ENCODE measurements at places on chromosomes 3 and 15.
A peak's percentile ranks its signal among the peaks of the same experiment; 100 is the strongest.

DNA sequence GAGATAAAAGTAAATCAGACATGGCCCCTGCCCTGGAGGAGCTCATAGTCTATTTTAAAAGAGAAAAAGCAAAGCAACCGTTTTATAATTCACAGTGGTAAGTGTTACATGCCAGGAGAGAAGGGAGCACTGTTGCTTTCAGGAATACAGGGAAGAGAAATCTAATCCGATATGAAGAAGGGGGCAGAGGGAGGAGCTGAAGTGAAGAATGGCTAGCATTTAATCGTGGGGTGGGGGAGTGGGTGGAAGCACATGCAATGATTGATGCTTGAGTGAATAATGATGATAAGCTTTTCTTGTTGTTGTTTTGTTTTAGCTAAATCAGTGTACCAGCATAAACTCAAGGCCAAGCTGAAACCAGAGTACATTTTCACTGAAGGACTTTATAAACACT, 629.5 kb downstream of the MAGI1 start:
- no peak for DNase-seq

GRCh38 chr15:62472616-62473299, 307.7 kb upstream of the C2CD4B start:
- no peak for DNase-seq

- DNase-seq = no peak
These were observed 4.9 kb downstream of the CADPS start for GRCh38 chr3:62870321-62870720.

GRCh38 chr15:96860741-96861140, 530.2 kb downstream of the NR2F2 start:
- DNase-seq = no peak

- no peak for DNase-seq
These were observed 140.6 kb downstream of the GBE1 start for GRCh38 chr3:81620849-81621248.

DNA sequence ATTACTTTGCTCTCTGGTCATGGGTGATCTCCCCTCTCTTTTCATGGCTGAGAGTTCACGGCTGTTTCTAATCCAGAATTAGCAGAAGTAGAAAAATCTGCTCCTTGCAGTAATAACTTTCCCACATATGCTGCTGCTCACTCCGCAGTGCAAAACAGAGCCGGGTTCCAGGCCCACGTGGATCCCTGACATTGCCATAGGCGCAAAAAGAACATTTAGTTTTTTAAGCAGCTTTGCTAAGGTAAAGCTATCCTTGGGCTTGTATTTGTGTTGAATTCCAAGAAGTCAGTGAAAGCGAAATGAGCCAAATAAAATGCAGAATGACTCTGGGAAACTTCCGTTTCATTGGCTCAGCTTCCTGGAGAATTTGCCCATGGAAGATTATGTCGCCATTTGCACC, 633.7 kb upstream of the SUCLG2 start:
- DNase-seq = no peak

- DNase-seq = no peak
These were observed 306.6 kb upstream of the KCNH8 start for GRCh38 chr3:18841422-18842343.

- DNase-seq = peak; percentile 34
These were observed 60.0 kb upstream of the HES1 start for GRCh38 chr3:194075802-194076460.

- DNase-seq = no peak
These were observed 15.8 kb upstream of the SLC6A1 start for GRCh38 chr3:10976770-10977169.

DNA sequence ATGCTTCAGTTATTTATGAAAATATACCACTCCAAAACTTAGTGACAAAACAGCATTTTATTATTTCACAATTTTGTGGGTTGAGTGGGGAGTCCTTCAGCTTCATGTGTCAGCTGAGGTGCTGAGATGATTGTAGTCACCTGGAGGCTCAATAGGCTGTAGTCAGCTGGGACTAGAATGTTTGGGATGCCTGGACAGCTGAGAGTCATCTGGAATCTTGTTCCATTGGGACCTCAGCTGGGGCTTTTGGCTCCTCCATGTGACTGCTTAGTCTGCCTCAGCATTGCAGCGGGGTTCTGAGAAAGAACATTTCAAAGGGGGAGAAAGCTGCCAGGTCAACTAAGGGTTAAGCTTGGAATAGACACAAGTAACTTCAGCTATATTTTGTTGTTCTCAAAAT, 13.4 kb downstream of the STT3B start:
- no peak for DNase-seq

- DNase-seq = no peak
These were observed 52.6 kb upstream of the AKAP13 start for GRCh38 chr15:85327820-85328219.

DNA sequence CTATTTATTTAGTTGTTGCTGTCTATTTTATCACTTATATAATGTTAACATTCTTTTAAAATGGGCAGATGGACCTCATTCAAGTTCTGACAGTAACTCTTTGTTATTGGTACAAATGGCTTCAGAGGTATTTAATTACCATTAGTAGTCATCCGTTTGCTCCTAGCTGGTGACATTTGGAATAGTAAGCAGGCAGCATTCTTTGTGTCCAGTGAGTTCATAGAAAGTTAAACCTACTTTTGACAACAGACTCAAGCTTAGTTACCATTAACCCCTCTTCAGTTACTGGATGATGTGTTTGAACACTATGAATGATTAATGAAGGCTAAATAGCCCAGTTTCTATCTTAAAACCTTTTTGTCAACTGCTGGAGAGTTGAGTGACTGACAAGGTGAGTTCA, 500.7 kb upstream of the ATP11B start:
- DNase-seq = no peak

GRCh38 chr15:90595763-90596155, 66.0 kb downstream of the CRTC3 start:
- no peak for DNase-seq

DNA sequence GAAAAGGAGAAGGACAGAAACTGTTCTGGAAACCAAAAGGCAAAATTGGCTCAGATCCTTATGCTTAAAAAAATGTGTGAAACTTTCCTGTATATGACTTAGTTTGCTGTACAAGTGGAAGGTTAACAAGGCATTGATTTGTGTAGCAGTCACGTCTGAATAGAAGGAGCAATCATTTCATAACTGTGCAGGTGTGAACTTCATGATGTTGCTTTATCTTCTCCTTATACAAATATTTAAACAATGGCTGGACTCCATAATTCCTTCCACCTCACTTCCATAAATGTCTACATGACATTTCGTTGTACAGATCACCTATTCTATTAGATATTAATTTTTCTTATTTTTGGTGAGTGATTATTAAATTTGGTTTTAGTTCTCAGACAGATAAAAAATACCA, 382.7 kb upstream of the NPAP1 start:
- no peak for DNase-seq

DNA sequence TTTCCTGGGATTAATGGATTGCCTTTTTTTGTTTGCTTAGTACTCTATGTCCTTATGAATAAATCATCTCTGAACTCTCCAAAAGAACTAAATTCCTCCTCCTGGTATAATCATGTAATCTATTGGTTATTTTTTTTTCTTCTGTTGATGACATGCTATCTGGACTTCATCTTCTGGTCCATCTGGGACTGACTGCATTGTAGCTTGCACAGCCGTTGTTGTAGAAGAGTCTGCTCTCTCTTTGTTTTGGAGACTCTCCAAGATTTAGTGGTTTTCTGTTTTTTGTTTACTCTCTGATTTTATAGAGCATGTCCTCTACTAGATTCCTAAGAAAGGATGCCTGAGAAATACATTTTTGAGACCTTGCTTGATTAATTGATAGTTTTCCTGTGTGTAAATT, 19.1 kb downstream of the IREB2 start:
- no peak for DNase-seq

GRCh38 chr15:62359416-62359815, 194.3 kb upstream of the C2CD4B start:
- DNase-seq = no peak

GRCh38 chr15:73560501-73561117, 72.6 kb downstream of the NPTN start:
- no peak for DNase-seq

DNA sequence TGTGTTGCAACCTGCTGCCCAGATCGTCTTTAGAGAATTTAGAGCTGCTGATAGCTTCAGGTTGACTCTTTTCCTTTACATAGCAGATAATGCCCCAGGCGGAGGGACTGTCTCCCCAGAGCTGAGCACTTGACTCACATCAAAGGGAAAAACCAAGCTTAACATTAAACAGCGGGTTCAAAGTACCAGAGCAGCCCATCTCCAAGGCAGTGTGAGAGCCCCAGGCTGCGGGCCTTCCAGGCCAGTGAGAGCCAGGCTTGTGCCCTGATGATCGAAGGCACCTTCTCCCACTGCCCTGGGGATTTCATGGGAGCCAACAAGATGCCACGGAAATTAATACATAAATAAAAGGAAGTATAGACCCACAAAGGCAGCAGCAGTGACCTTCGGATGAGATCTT, 275.6 kb downstream of the XXYLT1 start:
- DNase-seq = no peak

DNA sequence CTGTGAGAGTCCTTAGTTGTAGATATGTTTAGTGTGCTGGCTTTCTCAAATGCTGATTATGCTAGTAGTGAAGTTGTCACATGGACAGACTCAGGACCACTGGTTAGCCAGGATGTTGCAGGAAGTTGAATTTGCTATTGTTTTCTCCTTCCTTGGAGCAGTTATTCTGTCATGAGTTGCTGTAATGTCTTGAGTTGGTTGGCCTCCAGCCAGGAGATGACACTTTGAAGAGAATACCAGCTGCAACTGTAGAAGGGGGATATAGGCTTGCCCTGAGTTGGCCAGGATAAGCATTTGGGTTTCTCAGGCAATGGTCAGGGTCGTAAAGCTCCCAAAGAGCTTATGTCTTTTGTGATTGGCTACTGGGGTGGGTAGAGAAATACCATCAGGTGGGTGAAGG, 206.7 kb downstream of the ZNF621 start:
- no peak for DNase-seq

DNA sequence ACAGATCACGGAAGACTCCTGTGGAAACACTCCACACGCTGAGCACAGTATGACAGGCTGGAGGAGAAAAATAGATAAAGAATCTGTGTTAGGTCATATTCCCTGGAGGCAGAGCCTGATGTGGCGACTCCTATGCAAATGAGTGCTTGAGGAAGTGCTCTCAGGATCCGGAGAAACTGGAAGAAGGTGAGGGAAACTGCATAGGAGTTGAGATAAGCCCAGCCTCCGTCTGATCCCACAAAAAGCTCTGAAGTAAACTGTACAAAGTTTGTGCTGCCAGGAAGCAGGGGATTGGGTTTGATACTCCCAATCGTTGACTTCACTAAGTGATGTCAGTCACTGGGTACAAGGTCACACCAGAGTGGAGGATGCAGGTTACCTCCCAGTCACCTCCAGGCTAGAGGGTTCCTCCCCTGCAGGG, 33.4 kb downstream of the OSBPL10 start:
- DNase-seq = no peak

- no peak for DNase-seq
These were observed 191.8 kb downstream of the FAM43A start for GRCh38 chr3:194877291-194878119.

DNA sequence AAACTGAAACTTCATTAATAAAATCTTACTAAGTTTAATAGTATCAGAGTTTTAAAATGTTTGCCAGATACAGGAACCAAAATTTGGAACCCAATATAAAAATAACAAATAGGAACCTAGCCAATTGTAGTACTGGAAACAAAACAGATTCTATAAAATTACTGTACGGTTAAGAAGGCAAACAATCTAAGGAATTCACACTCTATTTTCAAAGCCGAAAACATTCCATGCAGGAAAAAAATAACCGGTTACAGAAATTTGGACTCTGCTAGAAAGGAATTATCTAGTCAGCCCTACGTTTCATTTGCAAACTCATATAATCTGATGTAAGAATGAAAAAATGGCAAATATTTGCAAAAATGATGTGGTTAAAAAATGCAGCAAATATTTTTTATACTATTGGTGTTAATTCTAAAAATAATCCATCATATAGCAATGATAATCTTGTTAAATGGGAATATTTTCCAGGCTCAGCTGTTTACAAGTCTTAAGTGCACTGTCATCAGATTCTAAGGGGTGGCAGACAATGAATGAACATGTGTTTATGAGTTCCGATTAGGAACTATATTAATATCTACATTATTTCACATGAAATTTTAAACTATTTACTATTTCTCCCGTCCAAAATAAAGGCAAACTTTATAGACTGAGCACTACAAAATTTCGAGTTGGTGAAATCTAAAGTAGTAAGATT, 58.1 kb downstream of the DCBLD2 start:
- no peak for DNase-seq

- DNase-seq = peak; percentile 10
These were observed 42.9 kb downstream of the SIDT1 start for GRCh38 chr3:113575206-113575605.

GRCh38 chr3:31184261-31185061, 290.0 kb upstream of the GADL1 start:
- no peak for DNase-seq

- DNase-seq = no peak
These were observed 1.9 kb downstream of the TIMMDC1 start for GRCh38 chr3:119500265-119500664.

- DNase-seq = no peak
These were observed 935.2 kb downstream of the TBL1XR1 start for GRCh38 chr3:176262071-176262470.

DNA sequence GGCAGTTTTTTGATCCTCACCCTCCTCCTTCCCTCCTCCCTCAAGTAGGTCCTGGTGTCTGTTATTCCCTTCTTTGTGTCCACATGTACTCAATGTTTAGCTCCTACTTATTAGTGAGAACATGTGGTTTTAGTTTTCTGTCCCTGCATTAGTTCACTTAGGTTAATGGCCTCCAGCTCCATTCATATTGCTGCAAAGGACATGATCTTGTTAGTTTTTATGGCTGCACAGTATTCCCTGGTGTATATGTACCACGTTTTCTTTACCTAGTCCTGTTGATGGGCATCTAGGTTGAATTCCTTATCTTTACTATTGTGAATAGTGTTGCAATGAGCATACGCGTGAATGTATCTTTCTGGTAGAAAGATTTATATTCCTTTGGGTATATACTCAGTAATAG, 61.7 kb upstream of the FGF7 start:
- DNase-seq = no peak

- DNase-seq = no peak
These were observed 661.2 kb upstream of the BCHE start for GRCh38 chr3:166498446-166498845.

DNA sequence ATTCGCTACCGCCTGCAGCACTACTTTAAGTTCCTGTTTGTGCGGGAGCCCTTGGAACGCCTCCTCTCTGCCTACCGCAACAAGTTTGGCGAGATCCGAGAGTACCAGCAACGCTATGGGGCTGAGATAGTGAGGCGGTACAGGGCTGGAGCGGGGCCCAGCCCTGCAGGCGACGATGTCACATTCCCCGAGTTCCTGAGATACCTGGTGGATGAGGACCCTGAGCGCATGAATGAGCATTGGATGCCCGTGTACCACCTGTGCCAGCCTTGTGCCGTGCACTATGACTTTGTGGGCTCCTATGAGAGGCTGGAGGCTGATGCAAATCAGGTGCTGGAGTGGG, 995 bp downstream of the CHST14 start:
- DNase-seq = no peak

DNA sequence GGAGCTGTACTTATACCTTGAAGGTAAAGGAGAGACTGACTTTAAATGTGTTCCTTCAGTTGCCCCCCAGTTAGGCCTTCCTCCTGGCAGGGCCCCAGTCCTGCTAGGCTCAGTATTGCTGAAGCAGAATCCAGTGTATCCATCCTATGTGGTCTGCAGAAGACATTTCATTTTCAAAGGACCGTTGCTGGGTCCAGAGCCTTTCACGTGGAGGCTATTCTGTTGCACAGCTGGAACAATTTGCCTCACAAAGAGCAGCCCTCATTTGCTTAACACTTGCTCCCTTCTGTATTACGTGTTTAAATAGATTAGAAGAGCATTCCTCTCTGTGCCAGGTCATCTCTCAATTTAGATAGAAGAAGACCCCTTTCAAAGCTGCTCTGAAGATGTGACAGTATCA, 78.9 kb upstream of the CFAP20DC start:
- DNase-seq = no peak
